ENCODE measurements at places on chromosomes 13 and 19.

DNA sequence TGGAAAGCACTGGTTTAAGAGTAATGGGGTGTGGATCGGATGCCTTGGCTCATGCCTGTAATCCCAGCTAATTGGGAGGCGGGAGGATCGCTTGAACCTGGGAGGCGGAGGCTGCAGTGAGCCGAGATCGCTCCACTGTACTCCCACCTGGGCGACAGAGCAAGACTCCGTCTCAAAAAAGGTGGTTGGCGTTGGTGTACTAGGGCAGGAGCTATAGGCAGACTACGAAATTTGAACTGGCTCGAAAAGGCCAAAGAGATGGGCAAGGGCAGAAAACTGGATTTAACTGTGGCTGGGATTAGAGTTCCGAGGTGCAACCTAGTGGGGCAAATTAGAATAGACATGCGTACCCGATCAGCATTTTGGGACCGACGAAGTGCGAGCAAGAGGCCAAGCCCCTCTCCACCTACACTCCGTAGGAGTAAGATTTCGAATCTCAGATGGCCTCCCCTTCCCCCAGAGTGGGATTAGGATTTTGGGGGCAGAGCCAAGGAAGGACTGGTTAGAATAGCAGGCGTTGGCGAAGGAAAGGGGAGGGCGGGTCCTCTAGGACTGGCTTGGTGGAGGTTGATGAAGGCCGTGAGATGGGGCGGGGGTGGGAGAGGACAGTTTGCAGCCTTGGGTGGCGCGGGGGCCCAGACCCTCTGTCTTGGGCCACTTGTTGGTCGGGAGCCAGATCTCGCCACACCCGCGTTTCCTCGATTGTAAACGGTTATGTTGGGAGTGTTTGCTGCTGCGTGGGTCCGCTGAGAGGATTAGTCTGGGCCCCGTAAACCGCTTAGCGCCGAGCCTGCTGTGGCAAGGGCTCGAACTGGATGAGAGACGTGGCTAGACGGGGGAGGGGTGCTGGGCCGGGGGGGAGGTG lies 2.0 kb upstream of the INAFM1 start:
- peak; percentile 62 for DNase-seq

GRCh38 chr13:31950111-31950815 lies 81.3 kb upstream of the FRY start:
- no peak for DNase-seq

DNA sequence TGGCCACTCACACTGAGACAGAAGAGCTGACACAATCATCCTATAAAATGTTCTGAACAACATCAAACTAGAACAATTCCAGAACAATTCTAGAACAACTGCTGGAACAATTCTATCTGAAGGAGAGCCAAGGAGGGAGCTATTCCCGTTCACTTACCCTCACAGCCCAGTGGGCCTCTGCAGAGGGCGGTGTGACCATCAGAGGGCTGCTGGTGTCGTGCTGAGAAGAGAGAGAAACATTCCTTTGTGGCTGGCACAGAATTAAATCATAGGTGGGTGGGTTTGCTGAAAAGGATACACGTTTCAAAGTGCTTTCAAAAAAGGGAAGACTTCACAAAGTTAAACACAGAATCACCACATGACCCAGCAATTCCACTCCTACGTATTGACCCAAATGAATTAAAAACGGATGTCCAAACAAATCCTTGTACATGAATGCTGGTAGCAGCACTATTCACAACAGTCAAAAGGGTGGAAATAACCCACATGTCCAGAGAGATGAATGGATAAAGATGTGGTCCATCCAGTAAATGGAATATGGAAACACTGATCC lies 34.9 kb downstream of the EPS15L1 start:
- no peak for DNase-seq

DNA sequence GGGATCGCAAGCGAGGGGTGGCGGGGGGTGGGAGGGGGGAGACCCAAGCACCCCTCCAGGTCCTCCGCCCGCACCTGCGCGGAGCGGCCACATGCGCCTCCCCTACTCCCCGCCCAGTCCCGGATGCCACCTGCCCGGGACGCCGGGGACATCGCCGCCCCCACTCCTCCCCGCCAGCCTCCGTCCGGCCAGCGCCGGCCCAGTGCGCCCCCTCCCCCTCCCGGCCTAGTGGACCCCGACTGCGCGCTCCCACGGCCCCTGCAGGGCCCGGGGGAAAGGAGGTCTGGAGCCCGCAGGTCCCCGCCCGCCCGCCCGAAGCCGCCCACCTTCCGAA lies 263 bp downstream of the RHPN2 start:
- DNase-seq: no peak

DNA sequence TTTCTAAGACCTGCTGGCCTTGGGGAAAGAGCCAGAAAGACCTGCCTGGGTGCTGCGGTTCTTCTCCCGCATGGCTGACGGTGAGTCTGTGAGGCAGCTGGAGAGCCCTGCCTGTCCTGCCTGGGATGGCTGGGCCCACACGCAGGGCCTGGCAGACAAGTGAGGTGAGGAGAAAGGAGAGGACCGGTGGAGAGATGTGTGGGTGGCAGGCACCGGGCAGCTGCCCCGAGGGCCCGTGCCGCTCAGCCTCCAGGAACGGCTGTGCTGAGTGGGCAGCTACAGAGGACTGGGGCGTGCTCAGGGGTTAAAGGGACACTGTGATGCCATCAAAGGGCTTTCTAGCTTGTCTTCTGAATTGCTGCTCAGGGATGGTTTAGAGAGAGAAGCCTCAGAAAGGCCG lies 53.8 kb downstream of the MLLT1 start:
- DNase-seq: no peak

DNA sequence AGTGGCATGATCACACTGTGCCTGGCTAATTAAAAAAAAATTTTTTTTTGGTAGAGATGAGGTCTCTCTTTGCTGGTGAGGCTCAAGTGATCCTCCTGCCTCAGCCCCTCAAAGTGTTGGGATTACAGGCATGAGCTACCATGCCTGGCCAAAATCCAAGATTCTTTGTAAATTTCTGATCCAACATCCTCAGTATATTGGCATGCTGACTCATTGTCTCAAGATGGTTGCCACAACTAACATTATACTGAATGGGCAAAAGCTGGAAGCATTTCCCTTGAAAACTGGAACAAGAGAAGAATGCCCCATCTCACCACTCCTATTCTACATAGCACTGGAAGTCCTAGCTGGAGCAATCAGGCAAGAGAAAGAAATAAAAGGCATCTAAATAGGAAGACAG lies 100.0 kb downstream of the KLF5 start:
- DNase-seq: no peak

GRCh38 chr19:42250666-42251531 lies 4.0 kb downstream of the ERF start:
- DNase-seq: no peak

DNA sequence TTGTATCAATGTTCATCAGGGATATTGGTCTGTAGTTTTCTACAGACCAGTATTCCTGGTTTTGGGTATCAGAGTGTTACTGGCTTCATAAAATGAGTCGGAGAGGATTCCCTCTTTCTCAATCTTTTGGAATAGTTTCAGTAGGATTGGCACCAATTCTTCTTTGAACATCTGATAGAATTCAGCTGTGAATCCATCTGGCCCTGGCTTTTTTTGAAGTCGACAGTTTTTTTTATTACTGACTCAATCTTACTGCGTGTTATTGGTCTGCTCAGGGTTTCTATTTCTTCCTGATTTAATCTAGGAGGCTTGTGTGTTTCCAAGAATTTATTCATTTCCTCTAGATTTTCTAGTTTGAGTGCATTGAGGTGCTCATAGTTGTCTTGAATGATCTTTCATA lies 11.4 kb downstream of the TEX26 start:
- no peak for DNase-seq

DNA sequence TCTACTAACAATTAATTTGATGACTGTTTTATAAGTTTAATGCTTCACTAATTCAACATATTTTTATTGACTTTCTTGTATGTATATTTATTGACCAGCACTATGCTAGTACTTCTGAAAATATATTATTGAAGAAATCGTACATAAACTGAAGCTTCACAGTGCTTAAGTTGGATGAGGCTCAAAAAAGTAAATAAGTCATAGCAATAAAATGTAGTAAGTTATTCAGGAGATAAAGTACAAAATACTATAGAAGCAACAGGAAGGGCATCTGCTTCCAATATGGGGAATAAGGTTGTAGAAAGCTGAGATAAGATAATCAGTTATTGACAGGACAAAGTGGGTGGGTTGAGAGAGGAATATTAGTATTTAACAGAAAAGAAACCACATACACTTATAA lies 944.9 kb upstream of the MIR17HG start:
- DNase-seq: no peak

- DNase-seq: no peak
Observed at GRCh38 chr13:114012921-114013320, 39.0 kb upstream of the C13orf46 start.

- DNase-seq: no peak
Observed at GRCh38 chr19:44908836-44909261, 3.3 kb downstream of the APOE start.

DNA sequence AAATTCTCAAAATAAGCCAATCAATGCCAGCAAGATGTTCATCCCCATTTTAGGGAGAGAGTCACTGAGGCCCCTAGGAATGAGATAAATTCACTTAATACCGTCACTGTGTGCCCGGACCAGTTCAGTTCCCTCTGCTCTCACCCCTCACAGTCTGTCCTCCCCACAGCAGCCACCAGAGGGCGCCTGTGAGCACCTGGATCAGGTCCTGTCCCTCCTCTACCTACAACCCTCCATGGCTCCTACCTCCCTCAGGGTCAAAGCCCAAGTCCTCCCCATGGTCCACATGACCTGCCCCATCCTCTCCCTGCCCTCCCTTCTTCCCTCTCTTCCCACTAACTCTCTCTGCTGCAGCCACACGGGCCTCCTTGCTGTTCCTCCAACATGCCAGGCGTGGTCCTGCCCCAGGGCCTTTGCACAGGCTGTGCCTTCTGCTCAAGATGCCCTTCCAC lies 42.0 kb upstream of the NFIC start:
- DNase-seq: peak; percentile 70

Data from ecto neural progenitor cell (in vitro differentiated cells).